Uterine smooth muscle cell (primary cell): ENCODE measurements at places on chromosomes 5 and 9. TPM values are rescaled to one million over a fixed set of nuclear protein-coding genes. Genes with fewer than 3 reads are reported as not detected.

IL9 gene
- not detected in 2 replicates for total RNA-seq

FOXD4L4 gene
- total RNA-seq: 0.22 and 0.37 TPM in 2 replicates

TAF1L gene
- under 0.01 TPM in 2 replicates for total RNA-seq

MCC gene
- 10.4 and 19.0 TPM in 2 replicates for total RNA-seq

S100Z gene
- total RNA-seq: not detected in 2 replicates

RUFY1 gene
- total RNA-seq: 61.6 and 81.6 TPM in 2 replicates

ROPN1L gene
- 0.37 and 0.44 TPM in 2 replicates for total RNA-seq

FCN2 gene
- not detected in 2 replicates for total RNA-seq

MPDZ gene
- 50.7 and 73.9 TPM in 2 replicates for total RNA-seq

PCDHGA9 gene
- 4.0 and 4.2 TPM in 2 replicates for total RNA-seq

DMRT3 gene
- not detected in 2 replicates for total RNA-seq

SPATA31D4 gene
- total RNA-seq: under 0.01 TPM in 1 of 2 replicates, not detected in the other

PCDHGA5 gene
- total RNA-seq: 0.55 and 0.87 TPM in 2 replicates

PCDHGA10 gene
- total RNA-seq: 4.9 and 5.2 TPM in 2 replicates

GLDC gene
- 1.4 and 3.1 TPM in 2 replicates for total RNA-seq

SCGB3A2 gene
- not detected in 2 replicates for total RNA-seq

PLPP7 gene
- total RNA-seq: 7.9 and 10.2 TPM in 2 replicates

PCDHB10 gene
- 0.11 and 0.12 TPM in 2 replicates for total RNA-seq

PCDHB13 gene
- total RNA-seq: under 0.01 and 0.12 TPM in 2 replicates

PDE8B gene
- 0.22 and 0.25 TPM in 2 replicates for total RNA-seq

SLC36A2 gene
- total RNA-seq: not detected in 2 replicates

MSX2 gene
- total RNA-seq: 0.25 and 0.66 TPM in 2 replicates
